ENCODE measurements at places on chromosomes 12 and 14.

DNA sequence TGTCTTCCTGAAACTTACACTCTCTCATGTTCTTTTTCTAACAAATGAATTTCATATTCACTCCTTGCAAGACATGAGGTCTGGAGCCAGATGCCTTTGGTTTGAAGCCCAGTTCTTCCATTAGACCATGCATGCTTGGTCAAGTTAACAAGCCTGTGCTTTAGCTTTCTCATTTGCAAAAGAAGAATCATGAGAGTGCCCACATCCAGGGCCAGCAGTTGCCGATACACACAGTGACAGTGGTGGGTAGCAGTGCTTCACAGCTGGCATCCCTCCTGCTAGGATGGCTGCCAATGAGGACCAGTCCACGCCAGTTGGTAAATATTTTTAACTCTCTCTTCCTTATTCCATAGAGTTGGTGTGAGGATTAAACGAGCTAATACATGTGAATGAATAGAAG lies 163.1 kb downstream of the PHLDA1 start:
- H3K4me3 ChIP-seq = no peak overlapping the region
- peaks cover 11% of the 10 kb centered on the region for H3K4me1 ChIP-seq
- H3K27ac ChIP-seq = peak overlapping the region; percentile 97

DNA sequence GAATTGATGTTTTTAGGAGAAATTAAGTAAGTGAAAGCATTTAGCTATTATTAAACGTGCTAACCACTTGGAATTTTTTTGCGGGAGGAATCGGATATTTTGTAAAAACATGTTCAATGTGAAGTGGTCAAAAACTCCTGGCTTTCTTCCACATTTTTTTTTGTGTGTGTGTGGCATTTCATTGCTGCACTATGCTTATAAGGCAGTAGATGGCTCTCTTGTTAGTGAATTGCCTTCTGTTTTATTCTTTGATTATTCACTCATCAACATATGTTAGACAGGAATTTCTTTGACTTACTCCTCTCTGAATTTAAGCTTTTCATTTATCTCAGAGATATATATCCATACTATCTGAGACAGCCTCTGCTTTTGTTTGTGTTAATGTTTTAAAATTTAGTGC lies 71.3 kb downstream of the DERA start:
- H3K27me3 ChIP-seq = no peaks in the 10 kb centered on the region
- H3K4me3 ChIP-seq = no peak overlapping the region
- DNase-seq = no peak

DNA sequence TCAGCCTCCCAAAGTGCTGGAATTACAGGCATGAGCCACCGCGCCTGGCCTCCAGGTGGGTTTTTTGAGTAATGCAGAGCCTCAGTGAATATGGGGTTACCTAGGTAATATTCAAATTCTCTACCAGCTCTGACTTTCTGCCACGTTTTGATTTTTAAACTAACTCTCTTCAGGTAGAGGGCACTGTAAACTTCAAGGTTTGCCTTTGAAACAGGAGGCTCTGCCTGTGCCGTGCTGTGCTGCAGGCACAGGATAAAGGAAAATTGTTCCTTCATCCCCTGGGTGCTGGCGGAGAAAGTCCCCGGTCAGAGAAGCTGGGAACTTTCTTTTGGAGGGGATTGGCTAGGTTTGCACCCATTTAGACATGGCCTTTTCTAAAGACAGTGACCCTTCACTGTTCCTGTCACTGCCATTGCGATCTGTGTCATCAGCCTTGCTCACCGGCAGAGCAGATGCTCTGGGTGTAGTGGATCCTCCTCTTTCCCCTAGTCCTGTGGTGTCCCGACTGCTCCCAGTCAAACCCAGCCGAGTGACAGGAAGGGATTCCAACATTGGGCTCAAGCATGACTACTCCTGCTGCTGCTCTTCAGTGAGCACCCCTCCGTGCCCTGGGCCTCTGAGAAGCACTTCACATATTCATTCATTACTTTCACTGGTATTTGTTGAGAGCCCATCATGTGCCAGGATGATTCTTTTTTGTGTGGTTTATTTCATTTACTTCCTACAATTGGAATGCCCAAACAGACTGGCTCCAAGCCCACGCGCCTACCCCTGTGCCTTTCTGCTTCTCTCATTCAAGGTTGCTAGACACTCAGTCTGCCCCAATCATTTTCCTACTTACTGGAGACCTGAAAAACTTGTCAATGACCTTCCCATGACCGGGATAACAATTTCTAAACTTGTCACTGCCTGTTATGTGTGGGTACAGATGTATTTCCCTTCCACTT lies 103.6 kb downstream of the TMEM30B start:
- DNase-seq = no peak
- no peaks in the 10 kb centered on the region for H3K36me3 ChIP-seq
- peak overlapping the region; percentile 48 for H3K27ac ChIP-seq
- H3K4me3 ChIP-seq = no peak overlapping the region

GRCh38 chr14:90453401-90453951 lies 56.6 kb downstream of the CALM1 start:
- DNase-seq = no peak
- H3K36me3 ChIP-seq = no peaks in the 10 kb centered on the region
- no peak overlapping the region for H3K4me3 ChIP-seq
- no peak overlapping the region for H3K27ac ChIP-seq
- no peaks in the 10 kb centered on the region for H3K27me3 ChIP-seq

GRCh38 chr14:42624980-42625761 lies 1018.5 kb downstream of the LRFN5 start:
- no peaks in the 10 kb centered on the region for H3K27me3 ChIP-seq
- H3K36me3 ChIP-seq = no peaks in the 10 kb centered on the region
- no peaks in the 10 kb centered on the region for H3K4me1 ChIP-seq
- H3K27ac ChIP-seq = no peak overlapping the region
- no peak for DNase-seq
